Activated T-cell treated with anti-CD3 and anti-CD28 coated beads, Interleukin-2, amount 50 U/mL, for 72 hours (primary cell): ENCODE measurements at places on chromosomes 6 and 20. TPM values are rescaled to one million over a fixed set of nuclear protein-coding genes. Genes with fewer than 3 reads are reported as not detected.
A peak's percentile ranks its signal among the peaks of the same experiment; 100 is the strongest.

- peaks cover 9% of the 10 kb centered on the region for H3K36me3 ChIP-seq
- H3K27me3 ChIP-seq: no peaks in the 10 kb centered on the region
- no peak for DNase-seq
- H3K4me1 ChIP-seq: peaks cover 26% of the 10 kb centered on the region
- no peak overlapping the region for H3K4me3 ChIP-seq
Observed at GRCh38 chr6:5569491-5569890, 308.2 kb downstream of the FARS2 start.

DNA sequence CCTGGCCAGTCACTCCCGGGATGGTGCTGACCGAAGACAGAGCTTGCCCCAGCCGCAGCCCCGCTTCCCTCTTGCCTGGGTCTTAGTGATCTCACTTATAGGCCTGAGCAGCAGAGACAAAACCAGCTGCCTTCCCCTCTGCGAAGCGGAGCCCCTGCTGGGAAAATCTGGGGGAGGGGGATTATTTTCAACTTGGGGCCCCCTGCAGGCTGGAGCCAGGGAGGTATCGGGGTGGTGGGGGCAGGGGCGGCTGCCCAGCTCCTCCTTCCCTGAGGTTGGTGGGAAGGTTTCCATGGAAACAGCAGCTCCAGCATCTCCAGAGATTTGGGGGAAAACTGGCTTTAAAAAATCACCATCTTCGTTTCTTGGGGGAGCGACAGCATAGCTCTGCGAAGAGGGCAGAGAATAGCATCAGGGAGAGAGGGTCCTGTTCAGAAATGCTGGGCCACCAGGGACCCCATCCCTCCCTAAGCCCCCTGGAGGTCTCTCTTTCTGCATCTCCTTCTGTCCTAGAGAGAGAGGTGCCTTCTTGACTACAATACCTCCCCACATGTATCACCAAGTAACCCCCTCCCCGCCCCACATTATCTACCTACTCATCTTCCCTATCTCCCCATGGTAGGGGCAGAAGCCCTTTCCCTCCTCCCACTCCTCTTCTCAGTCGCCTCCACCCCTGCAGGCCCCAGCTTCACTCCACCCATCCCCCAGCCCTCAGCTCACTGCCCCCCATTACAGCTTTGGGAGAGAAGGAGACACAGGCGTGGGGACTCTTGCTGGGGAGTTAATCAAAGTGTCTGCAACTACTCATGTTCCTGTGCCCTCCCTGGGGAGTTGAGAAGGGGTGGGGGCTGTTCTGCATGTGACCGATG, 88.4 kb upstream of the CCDC167 start:
- no peak overlapping the region for H3K27ac ChIP-seq
- no peak for DNase-seq
- H3K27me3 ChIP-seq: no peaks in the 10 kb centered on the region
- H3K4me3 ChIP-seq: no peak overlapping the region
- no peaks in the 10 kb centered on the region for H3K4me1 ChIP-seq

DNA sequence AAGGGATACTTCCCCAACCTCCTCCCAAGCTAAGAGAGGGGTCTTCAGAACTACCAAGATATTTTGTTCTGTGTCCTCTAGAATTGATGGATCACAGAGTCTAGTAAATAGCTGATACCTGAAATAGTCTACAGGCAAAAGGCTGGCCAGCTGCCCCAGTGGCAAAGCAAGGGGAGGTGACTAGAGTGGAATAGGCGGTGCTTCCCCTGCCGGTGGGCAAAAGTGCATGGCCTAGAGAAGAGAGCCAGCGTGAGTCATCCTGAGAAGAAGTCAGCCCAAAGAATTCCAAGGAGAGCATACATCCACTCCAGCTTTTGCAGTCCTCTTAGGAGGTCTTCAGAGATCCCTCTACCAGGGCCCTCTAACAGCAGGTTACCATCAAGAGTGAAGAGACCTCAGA, 14.7 kb downstream of the DPPA5 start:
- H3K4me1 ChIP-seq: no peaks in the 10 kb centered on the region
- no peaks in the 10 kb centered on the region for H3K36me3 ChIP-seq
- DNase-seq: no peak
- no peak overlapping the region for H3K4me3 ChIP-seq
- no peak overlapping the region for H3K27ac ChIP-seq

GRCh38 chr6:89436226-89436625, 3.3 kb downstream of the ANKRD6 start:
- no peaks in the 10 kb centered on the region for H3K36me3 ChIP-seq
- H3K27ac ChIP-seq: no peak overlapping the region
- no peak overlapping the region for H3K4me3 ChIP-seq
- H3K4me1 ChIP-seq: peaks cover 24% of the 10 kb centered on the region

DNA sequence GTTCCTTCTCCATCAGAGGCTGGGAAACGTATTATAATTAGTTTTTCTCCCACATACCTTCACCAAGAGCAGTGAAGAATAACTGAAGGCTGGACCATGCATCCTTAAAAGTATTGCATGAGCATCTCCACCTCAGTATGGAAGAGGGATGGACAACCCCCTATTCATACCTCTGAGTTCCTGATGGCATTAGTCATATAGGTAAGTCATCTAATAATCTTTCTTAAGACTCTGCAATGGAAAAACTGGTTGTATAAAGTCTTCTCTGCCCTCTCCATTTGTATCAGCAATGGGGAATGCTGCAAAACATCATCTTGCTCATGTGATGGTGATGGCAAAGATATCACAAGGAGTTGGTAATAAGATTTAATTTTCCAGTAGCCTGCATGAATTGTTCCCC, 24.5 kb downstream of the PGM3 start:
- peak overlapping the region; percentile 35 for H3K27ac ChIP-seq
- no peaks in the 10 kb centered on the region for H3K4me1 ChIP-seq
- H3K36me3 ChIP-seq: peaks cover 7% of the 10 kb centered on the region
- no peak for DNase-seq
- no peak overlapping the region for H3K4me3 ChIP-seq
- H3K27me3 ChIP-seq: no peaks in the 10 kb centered on the region

DNA sequence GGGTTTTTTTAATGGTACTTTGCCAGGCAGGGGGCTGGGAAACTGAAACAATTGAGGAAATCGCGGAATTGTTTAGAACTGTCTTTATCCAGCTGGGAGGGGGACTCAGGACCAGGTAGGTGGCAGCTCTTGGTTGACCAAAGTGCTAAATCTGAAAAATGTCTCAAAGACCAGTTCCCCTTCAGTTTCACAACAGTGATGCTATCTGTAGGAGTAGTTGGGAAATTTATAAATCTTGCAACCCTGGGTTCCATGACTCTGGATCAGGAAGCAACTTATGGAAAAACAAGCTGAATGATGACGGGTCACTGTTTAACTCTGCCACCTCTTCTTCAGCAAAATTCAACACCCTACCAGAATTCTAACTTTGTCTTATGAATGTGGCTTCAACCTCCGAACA, 99.7 kb downstream of the FAM50B start:
- H3K27ac ChIP-seq: no peak overlapping the region
- peaks cover 58% of the 10 kb centered on the region for H3K27me3 ChIP-seq
- no peak overlapping the region for H3K4me3 ChIP-seq
- no peaks in the 10 kb centered on the region for H3K36me3 ChIP-seq
- no peaks in the 10 kb centered on the region for H3K4me1 ChIP-seq

DNA sequence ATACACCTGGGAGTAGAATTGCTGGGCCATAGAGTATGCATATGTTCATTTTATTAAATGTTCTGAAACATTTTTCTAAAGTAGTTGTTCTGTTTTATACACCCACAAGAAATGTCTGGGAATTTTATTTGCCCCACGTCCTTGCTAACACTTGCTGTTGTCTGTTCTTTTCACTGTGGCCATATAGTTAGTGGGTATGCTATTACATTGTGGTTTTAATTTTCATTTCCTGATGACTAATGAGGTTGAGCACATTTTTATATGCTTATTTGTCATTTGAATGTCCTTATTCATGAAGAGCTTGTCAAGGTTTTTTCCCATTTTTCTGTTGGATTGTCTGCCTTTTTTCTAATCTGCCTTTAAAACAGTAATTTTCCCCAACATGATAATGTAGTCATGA, 41.5 kb upstream of the TGM3 start:
- H3K4me3 ChIP-seq: no peak overlapping the region
- DNase-seq: no peak
- no peaks in the 10 kb centered on the region for H3K36me3 ChIP-seq
- peaks cover 15% of the 10 kb centered on the region for H3K27me3 ChIP-seq
- no peaks in the 10 kb centered on the region for H3K4me1 ChIP-seq
- H3K27ac ChIP-seq: no peak overlapping the region

- H3K36me3 ChIP-seq: no peaks in the 10 kb centered on the region
- H3K27ac ChIP-seq: no peak overlapping the region
- no peak overlapping the region for H3K4me3 ChIP-seq
- H3K4me1 ChIP-seq: no peaks in the 10 kb centered on the region
- no peaks in the 10 kb centered on the region for H3K27me3 ChIP-seq
Observed at GRCh38 chr20:24492031-24492607, 22.7 kb downstream of the SYNDIG1 start.

DNA sequence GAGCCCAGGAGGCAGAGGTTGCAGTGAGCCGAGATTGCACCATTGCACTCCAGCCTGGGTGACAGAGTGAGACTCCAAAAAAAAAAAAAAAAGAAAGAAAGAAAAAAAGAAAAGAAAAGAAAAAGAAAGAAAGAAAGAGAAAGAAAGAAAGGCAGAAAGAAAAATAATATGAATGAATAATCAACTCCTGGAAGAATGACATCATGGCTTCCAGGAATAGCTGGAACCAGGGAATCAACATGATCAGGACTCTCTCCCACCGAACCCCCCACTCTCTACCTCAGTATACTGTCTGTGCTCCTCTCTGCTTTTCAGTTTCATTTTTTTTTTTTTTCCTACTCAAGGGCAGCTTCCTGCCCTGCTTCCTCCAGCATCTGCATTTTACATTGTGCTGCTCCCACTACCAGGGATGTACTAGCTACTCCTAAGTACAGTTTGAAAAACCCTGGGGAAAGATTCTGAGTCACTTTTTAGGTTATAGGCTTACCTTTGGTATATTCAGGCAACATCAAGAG, 19.7 kb upstream of the MTCL3 start:
- no peaks in the 10 kb centered on the region for H3K36me3 ChIP-seq
- H3K27me3 ChIP-seq: peaks cover 30% of the 10 kb centered on the region
- H3K4me3 ChIP-seq: no peak overlapping the region
- peaks cover 6% of the 10 kb centered on the region for H3K4me1 ChIP-seq

GRCh38 chr6:144477396-144477795, 192.3 kb downstream of the UTRN start:
- H3K4me1 ChIP-seq: no peaks in the 10 kb centered on the region
- no peaks in the 10 kb centered on the region for H3K27me3 ChIP-seq
- peak overlapping the region; percentile 64 for H3K27ac ChIP-seq
- H3K4me3 ChIP-seq: no peak overlapping the region
- DNase-seq: no peak

- no peak overlapping the region for H3K4me3 ChIP-seq
- no peaks in the 10 kb centered on the region for H3K4me1 ChIP-seq
- no peak for DNase-seq
- H3K27ac ChIP-seq: no peak overlapping the region
- H3K36me3 ChIP-seq: no peaks in the 10 kb centered on the region
- H3K27me3 ChIP-seq: peaks cover 27% of the 10 kb centered on the region
Observed at GRCh38 chr6:47852727-47853126, 70.9 kb downstream of the OPN5 start.

DNA sequence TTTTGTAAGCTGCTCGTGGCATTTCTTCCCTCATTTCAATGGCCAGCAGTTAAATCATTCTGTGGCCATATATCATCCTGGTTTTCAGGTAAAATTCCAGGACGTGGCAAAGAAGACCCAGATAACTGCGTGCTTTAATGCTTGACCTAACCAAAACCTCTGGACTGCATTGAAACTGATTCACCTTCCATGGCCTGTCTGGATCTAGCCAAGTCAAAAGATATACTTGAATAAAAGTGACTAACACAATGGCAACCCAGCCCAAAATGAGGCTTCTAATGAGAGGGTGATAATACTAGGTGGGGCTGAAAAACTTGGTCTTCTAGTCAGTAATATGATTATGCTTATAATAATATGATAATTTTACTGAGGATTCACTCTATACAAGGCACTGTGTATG, 16.5 kb upstream of the PCSK2 start:
- H3K27me3 ChIP-seq: no peaks in the 10 kb centered on the region
- no peaks in the 10 kb centered on the region for H3K36me3 ChIP-seq
- H3K4me1 ChIP-seq: no peaks in the 10 kb centered on the region
- no peak overlapping the region for H3K27ac ChIP-seq

- H3K4me3 ChIP-seq: no peak overlapping the region
- H3K36me3 ChIP-seq: no peaks in the 10 kb centered on the region
- no peaks in the 10 kb centered on the region for H3K4me1 ChIP-seq
Observed at GRCh38 chr6:113825781-113826180, 31.4 kb upstream of the MARCKS start.

GRCh38 chr6:37239950-37240713, 17.4 kb upstream of the TBC1D22B start:
- peaks cover 65% of the 10 kb centered on the region for H3K4me1 ChIP-seq
- peak overlapping the region; percentile 50 for H3K4me3 ChIP-seq
- H3K27ac ChIP-seq: peak overlapping the region; percentile 90
- peak; percentile 91 for DNase-seq
- no peaks in the 10 kb centered on the region for H3K36me3 ChIP-seq
- H3K27me3 ChIP-seq: no peaks in the 10 kb centered on the region

DNA sequence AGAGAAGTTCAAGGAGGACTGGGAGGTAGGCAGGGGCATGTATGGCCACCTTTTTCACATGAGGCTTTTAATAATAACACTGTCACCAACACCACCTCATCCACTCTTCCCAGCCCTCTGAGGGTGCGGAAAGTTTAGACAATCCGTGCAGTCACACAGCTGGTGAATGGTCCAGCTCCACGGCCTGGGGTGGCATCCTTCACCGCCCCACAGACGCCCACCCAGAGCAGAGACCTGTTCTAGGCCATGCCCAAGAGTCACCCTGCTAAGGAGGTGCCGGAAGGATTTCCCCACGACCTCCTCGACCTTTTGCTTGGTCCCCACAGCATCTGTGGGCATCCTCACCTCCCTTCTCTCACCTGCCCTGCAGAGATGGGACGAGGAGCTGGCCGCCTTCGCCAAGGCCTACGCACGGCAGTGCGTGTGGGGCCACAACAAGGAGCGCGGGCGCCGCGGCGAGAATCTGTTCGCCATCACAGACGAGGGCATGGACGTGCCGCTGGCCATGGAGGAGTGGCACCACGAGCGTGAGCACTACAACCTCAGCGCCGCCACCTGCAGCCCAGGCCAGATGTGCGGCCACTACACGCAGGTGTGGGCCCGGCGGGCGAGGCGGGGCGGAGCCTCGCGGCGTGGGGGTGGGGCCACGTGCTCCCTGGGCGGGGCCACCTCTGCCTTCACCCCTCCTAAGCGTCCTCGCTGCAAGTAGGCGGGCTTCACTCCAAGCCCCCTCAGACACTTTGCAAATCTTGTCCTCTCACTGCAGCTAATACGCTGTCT, 4.4 kb downstream of the PI16 start:
- no peak overlapping the region for H3K4me3 ChIP-seq
- H3K27me3 ChIP-seq: no peaks in the 10 kb centered on the region
- no peak for DNase-seq
- H3K36me3 ChIP-seq: no peaks in the 10 kb centered on the region
- no peak overlapping the region for H3K27ac ChIP-seq

- no peak for DNase-seq
- peaks cover 14% of the 10 kb centered on the region for H3K27me3 ChIP-seq
- no peak overlapping the region for H3K4me3 ChIP-seq
- H3K27ac ChIP-seq: no peak overlapping the region
Observed at GRCh38 chr20:20198011-20198410, 145.7 kb downstream of the CFAP61 start.

The PRSS16 gene
- total RNA-seq: 5.6 TPM

The COL20A1 gene
- 0.58 TPM for total RNA-seq

The ETV7 gene
- 7.4 TPM for total RNA-seq

The NNAT gene
- 0.19 TPM for total RNA-seq

The TMEM151B gene
- total RNA-seq: not detected

The DCDC2 gene
- 0.12 TPM for total RNA-seq

The EFCAB8 gene
- 1.7 TPM for total RNA-seq

The DNAH8 gene
- total RNA-seq: 0.41 TPM

The SAMD10 gene
- total RNA-seq: 54.6 TPM

The CRISP2 gene
- not detected for total RNA-seq

The FRK gene
- total RNA-seq: 0.02 TPM

The WFDC10B gene
- not detected for total RNA-seq

The COL21A1 gene
- not detected for total RNA-seq
